ENCODE measurements at places on chromosomes 4 and X.
A peak's percentile ranks its signal among the peaks of the same experiment; 100 is the strongest.

DNA sequence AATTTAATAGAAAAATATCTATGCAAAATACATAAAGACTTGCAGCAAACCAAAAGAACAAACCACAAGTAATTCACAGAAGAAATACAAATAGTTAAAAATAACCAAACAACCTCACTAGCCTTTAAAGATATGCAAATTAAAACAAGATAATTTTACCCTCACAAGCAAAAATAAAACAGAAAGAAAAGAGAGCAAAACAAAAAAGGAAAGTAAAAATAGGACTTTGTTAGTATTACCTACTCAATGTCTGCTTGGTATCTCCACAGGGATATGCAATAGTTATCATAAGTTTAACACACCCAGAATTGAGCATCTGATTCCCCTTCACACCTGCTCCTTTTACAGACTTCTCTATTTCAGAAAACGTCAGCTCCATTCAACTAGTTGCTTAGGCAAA is 737.5 kb upstream of the MAGEB2 start:
- DNase-seq = no peak

DNA sequence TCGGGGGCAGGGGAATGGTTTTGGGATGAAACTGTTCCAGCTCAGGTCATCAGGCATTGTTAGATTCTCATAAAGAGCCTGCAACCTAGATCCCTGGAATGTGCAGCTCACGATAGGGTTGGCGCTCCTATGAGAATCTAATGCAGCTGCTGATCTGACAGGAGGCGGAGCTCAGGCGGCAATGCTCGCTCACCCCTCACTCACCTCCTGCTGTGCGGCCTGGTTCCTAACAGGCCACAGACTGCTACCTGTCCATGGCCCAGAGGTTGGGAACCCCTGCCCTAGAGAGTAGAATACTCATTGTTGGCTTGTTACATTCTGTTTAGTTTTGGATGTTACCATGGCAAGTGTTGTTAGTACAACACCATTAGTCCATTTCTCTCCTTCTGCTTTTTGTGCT is 40.8 kb upstream of the STX18 start:
- DNase-seq = no peak

DNA sequence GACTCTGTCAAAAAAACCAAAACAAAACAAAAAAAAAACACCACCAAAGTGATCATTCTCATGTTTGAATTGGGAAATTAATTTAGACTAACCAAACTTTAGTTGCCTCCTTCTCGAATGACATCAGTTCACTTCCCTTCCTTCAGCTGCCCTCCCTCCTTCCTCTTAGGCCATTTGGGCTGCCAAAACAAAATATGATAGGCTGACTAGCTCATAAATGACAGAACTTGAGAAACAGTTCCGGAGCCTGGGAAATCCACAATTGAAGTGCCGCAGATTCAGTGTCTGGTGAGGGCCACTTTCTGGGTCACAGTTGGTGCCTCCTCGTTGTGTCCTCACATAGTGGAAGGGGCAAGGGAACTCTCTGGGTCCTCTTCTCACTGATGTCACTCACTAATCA is 16.1 kb upstream of the WAS start:
- no peak for DNase-seq

DNA sequence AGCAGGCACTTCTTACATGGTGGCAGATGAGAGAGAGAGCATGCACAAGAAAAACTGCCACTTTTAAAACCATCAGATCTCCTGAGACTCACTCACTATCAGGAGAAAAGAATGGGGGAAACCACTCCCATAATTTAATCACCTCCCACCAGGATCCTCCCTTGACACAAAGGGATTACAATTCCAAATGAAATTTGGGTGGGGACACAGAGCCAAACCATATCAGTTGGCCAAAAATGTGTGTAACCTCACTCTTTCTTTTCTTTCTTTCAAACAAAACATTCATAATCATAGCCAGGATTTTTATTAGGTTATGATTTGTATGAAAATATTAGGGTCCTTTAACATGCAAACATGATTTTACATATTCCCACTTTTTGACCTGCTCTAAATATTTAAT is 222.1 kb downstream of the PCDH18 start:
- DNase-seq = no peak

DNA sequence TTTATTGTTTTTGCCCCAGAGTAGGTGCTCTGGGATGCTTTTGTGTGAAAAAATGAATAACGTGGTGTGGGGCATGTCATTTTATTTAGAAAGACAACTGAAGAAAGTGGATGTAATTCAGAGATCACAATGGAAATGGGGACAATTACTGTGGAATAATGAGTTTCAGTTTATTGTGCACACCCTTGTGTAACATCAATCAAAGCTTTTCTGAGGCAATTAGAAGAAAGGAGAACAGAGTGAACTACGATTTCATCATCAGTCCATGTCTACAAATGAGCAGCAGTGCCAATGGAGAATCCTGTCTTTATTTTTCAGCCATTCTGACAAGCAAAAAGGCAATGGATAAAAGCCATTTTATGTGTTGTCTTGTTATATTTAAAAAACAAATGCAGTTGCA is 339.2 kb downstream of the TMA16 start:
- no peak for DNase-seq

DNA sequence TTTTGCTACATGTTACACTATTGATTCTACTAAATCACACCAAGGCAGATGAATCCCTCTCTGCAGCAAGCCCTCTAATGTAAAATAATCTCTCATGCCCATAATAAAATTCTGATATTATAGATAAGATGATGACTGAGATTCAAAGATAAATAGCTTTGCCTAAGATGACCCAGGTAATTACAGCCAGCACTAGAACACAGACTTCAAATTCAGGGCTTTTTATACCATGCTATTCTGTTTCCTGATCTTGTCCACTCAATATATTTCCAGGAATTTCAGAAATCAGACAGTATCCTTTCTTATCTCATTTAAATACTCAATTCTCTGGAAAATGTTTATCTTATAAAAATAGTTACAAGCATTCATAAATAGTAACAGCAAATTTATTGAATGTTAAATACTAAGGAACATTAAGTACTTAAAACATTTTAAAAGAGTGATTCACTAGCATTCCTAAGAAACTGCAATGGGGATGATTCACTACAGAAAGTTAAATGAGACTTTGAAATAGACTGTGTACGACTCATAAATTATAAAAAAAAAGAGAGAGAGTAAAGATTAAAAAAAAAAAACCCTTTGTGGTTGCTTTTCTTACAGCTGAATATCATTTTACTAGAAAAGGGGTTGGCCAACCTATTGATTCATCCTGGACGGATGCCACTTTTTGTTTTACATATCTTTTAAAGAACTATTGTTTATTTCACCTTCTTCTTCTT is 45.8 kb upstream of the IL21 start:
- DNase-seq = peak; percentile 96

DNA sequence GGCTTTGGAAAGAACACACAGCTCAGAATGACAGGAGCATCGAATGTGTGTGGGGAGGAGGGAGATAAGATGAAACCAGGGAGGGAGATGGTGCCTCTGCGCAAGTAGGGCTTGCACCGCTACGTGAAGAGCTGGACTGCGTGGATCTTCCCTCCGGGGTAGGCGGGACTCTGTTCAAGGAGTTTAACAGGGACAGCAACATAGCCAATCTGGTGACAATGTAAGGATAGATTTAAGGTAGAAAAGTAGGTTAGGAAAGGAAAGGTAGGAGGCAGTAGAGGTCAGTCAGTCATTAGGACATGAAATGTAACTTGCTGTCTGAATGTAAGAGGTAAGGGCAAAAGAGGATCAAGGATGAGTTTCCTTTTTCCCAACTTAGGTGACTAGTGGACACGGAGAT is 152.5 kb downstream of the DCTD start:
- no peak for DNase-seq

- DNase-seq = no peak
These were observed 8.1 kb upstream of the GSX2 start for GRCh38 chr4:54091637-54092404.

GRCh38 chr4:6032249-6033244 is 14.3 kb upstream of the C4orf50 start:
- no peak for DNase-seq

- DNase-seq = peak; percentile 98
These were observed 67.9 kb downstream of the PPP3CA start for GRCh38 chr4:101279377-101279871.

GRCh38 chrX:82734140-82734539 is 774.0 kb upstream of the POU3F4 start:
- DNase-seq = no peak

DNA sequence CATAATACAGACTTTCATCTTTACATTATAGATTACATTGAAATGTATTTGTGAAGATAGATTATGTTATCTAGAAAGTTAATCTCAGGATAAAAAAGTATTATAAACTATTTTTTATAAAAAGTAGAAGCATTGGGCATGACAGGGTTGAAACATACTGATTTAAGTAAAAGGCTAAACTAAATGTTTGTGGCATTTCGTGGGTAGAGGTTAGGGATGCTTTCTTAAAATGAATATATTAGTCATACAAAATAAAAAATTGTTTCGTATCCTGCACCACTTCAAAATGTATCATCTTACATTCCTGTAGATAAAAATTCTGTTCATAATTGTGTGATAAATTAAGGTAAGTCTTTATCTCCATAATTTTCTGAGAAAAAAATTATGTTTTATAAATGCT is 603.6 kb downstream of the SPRY1 start:
- DNase-seq = no peak

DNA sequence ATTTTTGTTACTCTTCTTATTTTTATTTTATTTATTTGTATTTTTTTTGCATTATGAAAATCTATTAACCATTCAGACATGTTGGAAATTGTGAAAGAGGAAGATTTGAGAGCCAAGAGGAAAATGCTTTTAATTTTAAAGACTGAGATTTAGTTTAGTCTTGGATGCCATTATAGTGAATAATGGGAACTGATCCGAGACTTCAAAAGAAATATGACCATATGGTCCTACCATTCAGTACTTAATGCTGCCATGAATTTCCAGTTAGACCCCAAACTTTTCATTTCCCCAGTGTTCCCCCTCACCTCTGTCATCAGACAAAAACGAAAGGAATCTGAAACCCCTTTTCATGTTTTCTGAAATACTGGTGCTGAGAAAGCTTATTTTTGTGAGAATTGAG is 95.5 kb downstream of the TENM3 start:
- no peak for DNase-seq

GRCh38 chr4:89307446-89308160 is at the start of gene GPRIN3:
TSS of gene GPRIN3 (minus strand) at chr4:89307800. CDS start at chr4:89250110, 57,690 bp downstream.
- no peak for DNase-seq

GRCh38 chrX:113651306-113651705 is 810.7 kb upstream of the AMOT start:
- no peak for DNase-seq
